ELF-1 (cell line): ENCODE measurements at places on chromosomes 3 and 15.

GRCh38 chr3:153634683-153635082, 472.7 kb downstream of the RAP2B start:
- no peak for DNase-seq

GRCh38 chr15:34708422-34708821, 46.4 kb downstream of the GJD2 start:
- peak; percentile 26 for DNase-seq

DNA sequence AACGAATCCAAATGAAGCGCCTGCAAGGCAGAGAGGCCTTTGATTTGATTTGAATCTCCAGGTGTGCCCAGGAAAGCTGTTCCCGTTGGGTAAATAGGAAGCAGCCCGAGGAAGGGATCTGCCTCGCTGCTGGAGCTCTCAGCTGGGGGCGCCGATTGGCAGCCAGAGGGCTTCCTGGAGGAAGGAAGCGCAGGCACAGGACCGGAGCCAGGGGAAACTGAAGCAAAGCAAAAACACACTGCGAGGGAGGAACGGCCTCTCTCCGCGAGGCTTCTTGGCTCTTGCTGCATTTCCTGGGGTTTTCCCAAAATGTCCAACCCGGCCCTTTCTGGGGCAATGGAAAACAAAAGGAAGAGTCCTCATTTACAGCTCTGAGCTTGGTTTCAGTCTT, 80.3 kb downstream of the TMEM266 start:
- peak; percentile 39 for DNase-seq

DNA sequence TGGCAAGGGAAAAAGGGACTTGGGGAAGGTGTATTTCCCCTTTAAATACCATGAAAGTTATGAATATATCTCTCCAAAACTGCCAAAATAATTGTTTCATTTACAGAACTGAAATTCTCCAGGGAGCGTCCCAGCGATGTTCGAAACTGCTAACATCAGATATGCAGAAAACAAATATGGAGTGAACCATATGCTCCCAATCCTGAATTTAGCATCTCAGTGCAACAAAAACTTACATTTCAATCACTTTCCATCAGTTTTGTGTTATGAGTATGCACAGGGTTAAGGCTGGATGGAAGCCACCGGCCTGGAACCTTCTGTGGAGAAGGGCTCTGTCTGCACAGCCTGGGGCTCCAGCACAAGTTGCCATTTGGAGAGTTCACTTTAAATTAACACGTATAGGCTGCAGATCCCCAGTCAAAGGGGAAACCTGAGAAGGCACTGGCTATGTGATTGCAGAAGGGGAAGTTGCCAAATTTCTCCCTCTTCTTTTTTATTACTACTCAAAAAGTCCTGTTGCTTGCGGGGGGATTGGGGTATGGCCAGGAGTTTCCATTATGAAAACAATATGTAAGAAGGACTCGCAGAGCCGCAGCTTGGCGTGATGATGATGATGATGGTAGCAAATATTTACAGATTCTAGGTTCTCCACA, 56.9 kb upstream of the FOXP1 start:
- no peak for DNase-seq

DNA sequence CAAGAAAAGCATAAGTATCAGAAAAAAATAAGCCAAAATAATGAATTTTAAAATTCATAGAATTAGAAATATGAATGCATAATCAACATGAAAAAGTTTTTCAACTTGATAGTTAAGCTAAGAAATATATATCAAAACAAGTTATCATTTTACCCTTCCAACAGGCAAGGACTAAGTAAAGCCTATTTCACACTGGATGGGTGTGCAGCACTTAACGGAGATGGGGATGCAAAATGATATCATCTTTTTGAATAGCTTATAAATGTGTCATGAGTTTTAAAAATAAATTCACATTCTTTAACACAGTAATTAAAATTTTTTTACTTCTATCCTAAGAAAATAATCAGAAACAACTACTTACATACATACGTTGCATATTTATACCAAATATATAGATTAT, 20.9 kb downstream of the PIK3R4 start:
- DNase-seq = no peak

GRCh38 chr3:77648214-77648613, 608.3 kb downstream of the ROBO2 start:
- no peak for DNase-seq

DNA sequence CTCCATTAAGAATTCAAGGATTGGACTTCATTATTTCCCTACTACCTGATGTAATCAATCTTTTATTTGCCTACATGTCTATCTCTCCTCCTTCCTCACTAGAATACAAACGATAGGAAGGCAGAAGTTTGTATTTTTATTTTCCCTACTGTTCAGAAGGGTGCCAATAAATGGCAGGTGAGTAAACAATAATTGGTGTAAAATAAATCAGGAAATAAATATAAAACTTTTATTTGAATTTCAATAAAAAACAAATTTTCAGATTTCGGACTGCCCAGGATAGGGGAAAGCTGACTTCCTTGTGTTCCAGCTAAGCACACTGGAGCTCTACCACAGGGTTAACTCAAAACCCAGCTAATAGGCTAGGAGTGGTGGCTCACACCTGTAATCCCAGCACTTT, 636.3 kb upstream of the BCHE start:
- no peak for DNase-seq

- no peak for DNase-seq
Measured at GRCh38 chr15:97992823-97993222, 32.3 kb downstream of the ARRDC4 start.

DNA sequence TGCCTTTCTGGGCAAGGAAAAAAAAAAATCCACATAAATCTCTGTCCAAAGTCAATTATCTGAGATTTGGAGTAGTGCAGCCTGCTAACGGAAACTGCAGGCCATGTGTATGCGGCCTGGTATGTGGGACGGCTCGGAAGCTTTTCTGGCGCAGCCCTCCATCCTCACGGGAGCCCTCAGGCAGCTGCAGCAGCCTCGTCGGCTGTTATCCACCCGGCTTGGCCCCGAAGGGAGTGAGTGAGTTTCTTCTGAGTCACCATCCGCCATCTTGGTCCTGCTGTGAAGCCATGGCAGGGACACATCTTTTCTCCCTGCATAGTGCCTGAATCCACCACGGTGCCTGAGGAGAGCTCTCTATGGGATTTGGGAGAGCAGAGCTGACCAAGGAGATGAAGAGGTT, 62.8 kb downstream of the POLR2M start:
- peak; percentile 46 for DNase-seq

- DNase-seq = peak; percentile 7
Measured at GRCh38 chr3:156642750-156643728, 31.4 kb upstream of the TIPARP start.

DNA sequence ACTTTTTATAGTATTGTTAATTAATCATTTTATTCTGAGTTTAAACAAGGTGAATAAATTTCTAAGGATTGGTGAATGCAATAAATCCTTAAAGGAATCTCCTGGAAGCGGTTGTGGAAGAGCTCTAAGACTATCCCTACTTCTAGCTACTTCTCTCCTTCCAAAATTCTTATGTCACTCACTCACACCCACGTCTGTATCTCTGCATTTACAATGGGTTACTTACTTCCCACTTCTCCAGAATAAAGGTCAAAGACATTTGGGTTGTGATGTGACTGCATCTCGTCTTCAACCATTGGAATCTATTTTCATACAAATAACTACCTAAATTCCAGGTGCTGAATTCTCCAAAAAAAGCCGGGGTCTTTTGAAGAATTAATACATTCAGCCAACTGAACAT, 234.2 kb upstream of the MDFIC2 start:
- no peak for DNase-seq

DNA sequence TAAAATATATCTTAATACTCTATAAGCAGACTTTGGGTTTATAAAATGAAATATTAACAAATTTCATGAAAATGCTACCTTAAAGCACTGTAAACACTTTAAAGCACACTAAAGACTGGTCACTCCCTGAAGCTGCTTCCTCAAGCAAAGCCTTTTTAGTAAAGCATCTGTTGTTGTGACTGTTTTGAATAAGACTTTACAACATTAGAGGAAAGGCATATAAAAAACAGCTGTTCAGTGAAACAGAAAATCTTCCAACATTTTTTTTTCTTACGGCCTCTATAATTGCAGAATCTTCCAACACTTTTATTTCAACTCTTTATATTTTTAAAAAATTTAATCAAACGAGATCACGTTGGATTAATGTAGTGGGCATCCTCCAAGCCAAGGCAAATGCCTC, 48.1 kb downstream of the GRK7 start:
- DNase-seq = no peak

- peak; percentile 76 for DNase-seq
Measured at GRCh38 chr15:41408234-41408641, 5.9 kb upstream of the NDUFAF1 start.
